Suppressor macrophage (primary cell): ENCODE measurements at places on chromosomes 3 and 15.

GRCh38 chr3:100516232-100516631, 23.8 kb downstream of the TMEM45A start:
- DNase-seq, result no peak

- DNase-seq, result no peak
Observed at GRCh38 chr3:61559136-61559731, 2.1 kb upstream of the PTPRG start.

DNA sequence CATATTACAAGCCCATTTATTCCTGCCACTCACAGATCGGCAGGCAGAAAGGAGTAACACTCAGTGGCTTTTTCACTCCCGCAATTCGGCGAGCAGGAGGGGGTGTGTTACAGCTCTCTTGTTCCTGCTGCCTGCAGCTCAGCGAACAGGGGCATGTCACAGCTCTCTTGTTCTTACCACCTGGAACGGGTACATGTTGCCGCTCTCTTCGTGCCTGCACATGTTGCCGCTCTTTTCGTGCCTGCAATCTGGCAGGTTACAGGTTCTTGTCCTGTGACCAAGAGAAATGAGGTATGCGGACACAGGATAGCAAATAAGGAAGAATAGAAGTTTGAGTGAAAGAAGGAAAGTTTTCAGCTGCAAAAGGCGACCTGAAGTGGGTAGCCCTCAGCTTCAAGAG, 761.4 kb downstream of the NAALADL2 start:
- no peak for DNase-seq

- DNase-seq, result peak; percentile 11
Observed at GRCh38 chr3:184443364-184443763, 63.5 kb downstream of the CHRD start.
